ENCODE measurements at places on chromosomes 1 and 21. TPM values are rescaled to one million over a fixed set of nuclear protein-coding genes. Genes with fewer than 3 reads are reported as not detected.

Gene FCER1A
- total RNA-seq, result not detected

GRCh38 chr1:147245129-147245528 lies 2.6 kb downstream of the CHD1L start:
- DNase-seq, result no peak
- no peak overlapping the region for H3K27ac ChIP-seq
- H3K4me1 ChIP-seq, result peaks cover 56% of the 10 kb centered on the region

Gene DCDC2B
- not detected for total RNA-seq

DNA sequence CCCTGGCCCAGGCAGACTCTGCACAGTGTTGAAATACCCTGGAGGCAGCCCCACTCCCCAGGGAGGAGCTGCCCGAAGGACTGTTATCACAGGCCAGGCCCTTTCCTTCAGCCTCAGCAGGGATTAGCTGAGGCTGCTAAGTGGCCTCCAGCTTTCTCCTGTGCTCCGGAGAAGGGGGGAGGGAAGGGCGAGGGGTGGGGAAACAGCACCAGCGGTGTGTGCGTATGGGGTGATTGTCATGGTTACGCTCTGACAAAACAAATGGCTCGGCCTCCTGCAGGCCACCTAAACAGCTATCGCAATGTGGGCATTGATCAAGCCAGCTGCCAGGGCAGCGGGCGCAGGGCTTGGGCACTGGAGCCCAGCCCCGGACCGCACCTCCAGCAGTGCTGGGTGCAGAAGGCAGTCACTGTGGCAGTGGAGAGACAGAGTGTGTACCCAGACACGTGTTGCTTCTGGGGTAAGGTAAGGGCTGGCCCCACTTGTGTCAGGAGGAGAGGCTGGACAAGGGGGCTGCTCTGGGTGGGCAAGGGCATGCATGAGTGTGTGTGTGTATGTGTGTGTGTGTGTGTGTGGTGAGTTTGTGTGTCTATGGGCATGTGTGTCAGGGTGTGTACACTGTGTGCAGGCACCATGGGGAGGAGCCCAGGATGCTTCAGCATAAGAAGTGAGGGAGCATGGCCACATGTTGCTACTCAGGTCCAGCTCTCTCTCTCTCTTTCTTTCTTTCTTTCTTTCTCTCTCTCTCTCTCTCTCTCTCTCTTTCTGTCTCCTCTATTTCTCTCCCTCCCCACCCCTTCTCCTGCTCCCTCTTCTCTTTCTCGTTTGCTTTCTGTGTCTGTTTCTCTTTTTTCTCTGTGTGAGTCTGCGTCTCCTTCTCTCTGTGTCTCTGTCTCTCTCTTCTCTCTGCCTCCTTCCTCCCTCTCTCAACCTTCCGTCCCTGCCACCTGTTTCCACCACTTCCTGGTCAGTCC lies at the start of gene VWA5B1:
Gene VWA5B1, plus strand, starts transcription at position 252 of the 974 bp plus-strand sequence. CDS start 19,727 bp downstream, outside the sequence.
- H3K27ac ChIP-seq, result no peak within 1 kb of the TSS
- H3K4me1 ChIP-seq, result peaks cover 14% of the 10 kb centered on the region
- DNase-seq, result no peak
- peaks cover 72% of the 10 kb centered on the region for H3K27me3 ChIP-seq

DNA sequence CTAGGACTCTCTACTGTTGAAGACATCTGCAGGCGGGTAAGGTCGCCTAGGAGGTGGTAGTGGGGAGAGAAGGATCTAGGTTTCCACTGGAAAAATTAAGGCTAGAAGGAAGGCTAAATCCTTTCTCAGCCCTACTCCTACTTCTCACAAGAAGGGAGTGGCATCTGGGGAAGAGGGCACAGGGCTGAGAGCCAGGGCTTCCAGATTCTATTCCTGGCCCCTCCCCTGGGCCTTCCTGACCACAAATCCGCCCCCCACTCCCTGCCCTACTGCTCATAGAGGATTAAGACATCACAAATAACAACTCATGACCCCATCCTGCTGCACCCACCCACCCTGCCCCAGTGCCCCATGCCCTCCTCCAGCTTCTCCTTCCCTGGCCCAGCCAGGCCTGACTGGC lies 2.5 kb downstream of the PHLDA3 start:
- H3K4me1 ChIP-seq, result peaks cover 13% of the 10 kb centered on the region
- no peak overlapping the region for H3K27ac ChIP-seq
- peaks cover 1% of the 10 kb centered on the region for H3K36me3 ChIP-seq
- H3K27me3 ChIP-seq, result peaks cover 42% of the 10 kb centered on the region

DNA sequence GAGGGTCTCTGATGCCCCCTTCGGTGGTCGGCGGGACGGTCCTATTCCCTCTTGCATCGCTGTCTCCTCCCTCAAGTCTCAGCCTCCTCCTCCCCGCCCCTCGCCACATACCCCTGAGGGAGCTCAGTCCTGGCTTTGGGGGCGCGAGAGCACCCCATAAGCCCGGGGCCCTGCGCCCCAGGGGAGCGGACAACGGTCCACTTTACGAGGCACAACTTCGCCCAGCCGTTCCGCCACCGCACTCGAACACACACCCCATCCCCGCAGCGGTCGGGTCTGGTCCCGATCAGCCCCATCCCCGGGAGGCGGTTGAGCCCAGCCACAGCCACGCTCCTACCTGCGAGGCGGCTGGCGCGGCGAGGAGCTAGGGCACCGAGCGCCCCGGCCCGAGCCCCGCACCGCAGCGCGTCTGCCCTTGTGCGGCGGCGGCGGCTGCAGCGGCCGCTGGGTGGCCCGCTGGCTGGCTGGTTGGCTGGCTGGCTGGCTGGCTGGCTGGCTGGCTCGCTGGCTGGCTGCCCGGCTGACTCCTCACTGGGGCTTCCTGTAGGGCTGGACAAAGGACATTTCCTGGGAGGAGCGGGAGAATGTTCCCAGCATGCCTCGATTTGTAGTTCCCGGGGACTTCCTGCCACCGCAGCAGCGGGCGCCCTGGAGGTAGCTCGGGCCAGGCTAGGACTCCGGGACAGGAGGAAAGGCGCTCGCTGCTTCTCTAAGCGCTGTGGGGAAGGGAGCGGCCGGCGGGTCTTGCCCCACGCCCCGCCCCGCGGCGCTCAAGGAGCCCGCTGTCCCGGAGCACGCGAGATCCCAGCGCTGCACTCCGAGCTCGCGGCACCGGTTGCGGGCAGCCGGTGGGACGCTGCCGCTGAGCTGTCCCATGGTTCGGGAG lies at the start of gene ZNF697:
Gene ZNF697, minus strand, starts transcription at position 533 of the 886 bp plus-strand sequence. CDS start 22,166 bp downstream, outside the sequence.
- no peaks in the 10 kb centered on the region for H3K36me3 ChIP-seq
- peak; percentile 62 for DNase-seq
- peaks cover 76% of the 10 kb centered on the region for H3K27me3 ChIP-seq
- H3K4me1 ChIP-seq, result peaks cover 35% of the 10 kb centered on the region

DNA sequence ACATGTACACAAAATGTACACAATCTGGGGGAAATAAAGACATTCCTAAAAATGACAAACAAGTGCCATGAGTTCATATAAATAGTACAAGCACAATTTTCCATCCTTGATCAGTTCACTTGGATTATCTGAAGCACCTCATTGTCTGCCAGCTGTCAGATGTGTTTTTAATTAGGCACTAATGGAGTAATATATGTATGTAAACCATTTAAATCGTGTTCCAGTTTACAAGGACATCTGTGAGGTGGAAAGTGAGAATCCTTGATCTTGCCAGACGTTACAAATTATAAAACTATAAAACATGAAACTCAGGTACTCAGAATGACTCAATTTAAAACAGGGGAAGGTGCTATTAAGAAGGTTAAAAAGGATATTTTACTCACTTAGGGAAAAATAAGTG lies 1312.2 kb downstream of the PLA2G4A start:
- H3K4me1 ChIP-seq, result no peaks in the 10 kb centered on the region
- H3K4me3 ChIP-seq, result no peak overlapping the region
- DNase-seq, result no peak
- H3K27ac ChIP-seq, result no peak overlapping the region

- H3K27me3 ChIP-seq, result no peaks in the 10 kb centered on the region
- H3K36me3 ChIP-seq, result no peaks in the 10 kb centered on the region
- DNase-seq, result no peak
Observed at GRCh38 chr1:82218846-82219245, 418.1 kb downstream of the ADGRL2 start.

Gene LCE1F
- total RNA-seq, result not detected

DNA sequence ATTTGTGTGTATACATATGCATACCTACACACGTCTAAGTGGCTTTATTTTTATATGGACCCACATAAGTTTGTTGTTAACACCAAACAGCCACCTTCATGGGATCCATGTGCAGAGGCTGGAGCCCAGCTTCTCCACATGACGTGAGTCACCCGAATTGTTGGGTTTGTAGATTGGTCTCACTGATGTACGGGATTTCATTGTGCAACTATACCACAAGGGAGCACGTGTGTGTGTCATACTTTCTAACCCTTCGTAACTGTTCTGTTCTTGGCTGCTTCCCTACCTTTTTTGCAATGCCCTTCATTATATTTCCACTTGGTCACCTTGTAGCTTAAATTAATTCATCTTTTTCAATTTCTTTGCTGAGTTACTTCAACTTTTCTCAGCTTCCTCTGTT lies 21.0 kb downstream of the SPRTN start:
- H3K4me3 ChIP-seq, result no peak overlapping the region
- H3K36me3 ChIP-seq, result peaks cover 3% of the 10 kb centered on the region
- peaks cover 8% of the 10 kb centered on the region for H3K4me1 ChIP-seq
- H3K27me3 ChIP-seq, result no peaks in the 10 kb centered on the region
- no peak for DNase-seq
- H3K27ac ChIP-seq, result peak overlapping the region; percentile 78
